Fibroblast of villous mesenchyme (primary cell): ENCODE measurements at places on chromosomes 5 and 9. TPM values are rescaled to one million over a fixed set of nuclear protein-coding genes. Genes with fewer than 3 reads are reported as not detected.

The FAM221B gene
- total RNA-seq = not detected in 2 replicates

The CCL21 gene
- not detected in 2 replicates for total RNA-seq

GRCh38 chr5:124664287-124664686, 82.2 kb downstream of the ZNF608 start:
- DNase-seq = no peak

- no peak for DNase-seq
These were observed 6.9 kb downstream of the SLC6A19 start for GRCh38 chr5:1208221-1208742.
